ENCODE measurements at places on chromosomes 7 and 10. TPM values are rescaled to one million over a fixed set of nuclear protein-coding genes. Genes with fewer than 3 reads are reported as not detected.

Gene KCND2
- not detected for total RNA-seq

Gene CTBP2
- 45.4 TPM for total RNA-seq

Gene ATRNL1
- total RNA-seq, result 0.12 TPM

Gene SH2D4B
- total RNA-seq, result 0.10 TPM

Gene EDRF1
- 15.9 TPM for total RNA-seq

Gene POT1
- total RNA-seq, result 62.1 TPM

Gene CFAP43
- total RNA-seq, result 0.24 TPM

Gene ACSM6
- not detected for total RNA-seq

Gene ANKRD61
- 0.20 TPM for total RNA-seq

Gene RAB19
- total RNA-seq, result not detected

Gene PDE1C
- 19.1 TPM for total RNA-seq

Gene AGMO
- total RNA-seq, result 1.1 TPM

Gene XPNPEP1
- 89.2 TPM for total RNA-seq

Gene MARVELD1
- 41.7 TPM for total RNA-seq

Gene CUTC
- total RNA-seq, result 20.3 TPM

Gene NEUROG3
- not detected for total RNA-seq

Gene C10orf105
- 0.10 TPM for total RNA-seq

Gene PILRA
- total RNA-seq, result not detected

Gene FERD3L
- total RNA-seq, result not detected

Gene UBE2H
- total RNA-seq, result 40.9 TPM

Gene SLC16A9
- total RNA-seq, result not detected

Gene FAM25C
- total RNA-seq, result not detected

Gene GET4
- 24.6 TPM for total RNA-seq

Gene NYAP1
- total RNA-seq, result not detected

Gene CAV1
- 250 TPM for total RNA-seq

Gene OR2A5
- total RNA-seq, result not detected

Gene CALCR
- not detected for total RNA-seq

Gene STEAP1B
- 89.9 TPM for total RNA-seq

Gene TLX1
- not detected for total RNA-seq

Gene ASL
- 47.1 TPM for total RNA-seq

Gene TRIP6
- total RNA-seq, result 58.9 TPM

Gene PBLD
- total RNA-seq, result 1.4 TPM

Gene OR2A42
- not detected for total RNA-seq

Gene CPA2
- not detected for total RNA-seq

Gene PDIA4
- total RNA-seq, result 286 TPM

Gene PKD2L1
- not detected for total RNA-seq

Gene RSU1
- 151 TPM for total RNA-seq

Gene BTAF1
- 19.0 TPM for total RNA-seq

Gene ANKIB1
- 36.6 TPM for total RNA-seq

Gene LRIT1
- not detected for total RNA-seq

Gene TMEM176A
- total RNA-seq, result not detected

Gene OR2A12
- not detected for total RNA-seq

Gene HECW1
- total RNA-seq, result 12.9 TPM

Gene UBE3C
- total RNA-seq, result 78.4 TPM

Gene TMEM213
- total RNA-seq, result not detected

Gene GPR37
- total RNA-seq, result 0.20 TPM

Gene IL15RA
- total RNA-seq, result 18.5 TPM

Gene ZC3HAV1
- 37.2 TPM for total RNA-seq

Gene CASD1
- 11.9 TPM for total RNA-seq

Gene ITGB1
- 2,059 TPM for total RNA-seq

Gene NKX2-3
- total RNA-seq, result 0.59 TPM

Gene ZNF853
- total RNA-seq, result under 0.01 TPM

Gene OR6B1
- total RNA-seq, result not detected

Gene PPIF
- total RNA-seq, result 19.1 TPM

Gene CALN1
- not detected for total RNA-seq

Gene MBL2
- not detected for total RNA-seq

Data from RPMI7951 (cell line).